Iris pigment epithelial cell (primary cell): ENCODE measurements at places on chromosomes 2 and 18.

DNA sequence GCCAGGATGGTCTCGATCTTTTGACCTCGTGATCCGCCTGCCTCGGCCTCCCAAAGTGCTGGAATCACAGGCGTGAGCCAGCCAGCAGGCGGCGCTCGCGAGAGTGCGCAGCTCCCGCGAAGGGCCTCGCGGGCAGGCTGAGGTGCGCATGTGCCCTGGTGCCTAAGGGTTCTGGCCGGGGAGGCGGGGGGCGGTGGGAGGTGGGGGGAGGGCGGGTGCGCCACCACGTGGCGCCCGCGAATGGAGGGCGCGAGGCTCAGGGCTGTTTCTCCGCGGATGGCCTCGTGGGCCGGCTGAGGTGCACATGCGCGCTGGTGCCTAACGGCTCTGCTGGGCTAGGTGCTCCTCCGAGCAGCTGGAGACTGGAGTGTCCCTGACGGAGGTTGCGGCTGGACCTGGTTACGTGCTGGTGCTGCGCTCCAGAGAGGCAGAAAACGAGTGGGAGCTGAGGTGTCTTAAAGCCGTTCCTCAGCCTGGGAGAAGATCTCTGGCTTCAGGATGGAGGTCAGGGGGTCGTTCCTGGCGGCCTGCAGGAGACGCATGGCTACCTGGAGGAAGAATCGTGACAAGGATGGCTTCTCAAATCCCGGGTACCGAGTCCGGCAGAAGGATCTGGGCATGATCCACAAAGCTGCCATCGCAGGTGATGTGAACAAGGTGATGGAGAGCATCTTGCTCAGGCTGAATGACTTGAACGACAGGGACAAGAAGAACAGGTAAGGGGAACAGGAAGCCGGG is at the start of gene ANKRD62:
Gene ANKRD62, plus strand, starts transcription at position 324 of the 738 bp plus-strand sequence. Its CDS starts 175 bp downstream, at position 499.
- DNase-seq, result no peak

DNA sequence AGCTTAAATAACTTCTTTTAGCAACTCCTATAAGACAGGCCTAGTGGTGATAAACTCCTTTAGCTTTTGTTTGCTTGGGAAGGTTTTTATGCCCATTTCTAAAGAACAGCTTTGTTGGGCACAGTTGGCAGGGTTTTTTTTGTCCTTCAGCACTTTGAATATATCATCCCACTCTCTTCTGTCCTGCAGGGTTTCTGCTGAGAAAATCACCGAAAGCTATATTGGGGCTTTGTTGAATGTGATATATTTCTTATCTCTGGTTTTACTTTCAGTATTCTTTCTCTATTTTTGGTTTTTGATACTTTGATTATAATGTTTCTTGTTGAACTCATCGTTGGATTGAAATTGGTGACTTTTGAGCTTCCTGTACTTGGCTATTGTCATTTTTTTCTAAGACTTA is 372.8 kb upstream of the ZC3H15 start:
- DNase-seq, result no peak

- no peak for DNase-seq
These were observed 101.8 kb downstream of the ASAP2 start for GRCh38 chr2:9308186-9308955.

DNA sequence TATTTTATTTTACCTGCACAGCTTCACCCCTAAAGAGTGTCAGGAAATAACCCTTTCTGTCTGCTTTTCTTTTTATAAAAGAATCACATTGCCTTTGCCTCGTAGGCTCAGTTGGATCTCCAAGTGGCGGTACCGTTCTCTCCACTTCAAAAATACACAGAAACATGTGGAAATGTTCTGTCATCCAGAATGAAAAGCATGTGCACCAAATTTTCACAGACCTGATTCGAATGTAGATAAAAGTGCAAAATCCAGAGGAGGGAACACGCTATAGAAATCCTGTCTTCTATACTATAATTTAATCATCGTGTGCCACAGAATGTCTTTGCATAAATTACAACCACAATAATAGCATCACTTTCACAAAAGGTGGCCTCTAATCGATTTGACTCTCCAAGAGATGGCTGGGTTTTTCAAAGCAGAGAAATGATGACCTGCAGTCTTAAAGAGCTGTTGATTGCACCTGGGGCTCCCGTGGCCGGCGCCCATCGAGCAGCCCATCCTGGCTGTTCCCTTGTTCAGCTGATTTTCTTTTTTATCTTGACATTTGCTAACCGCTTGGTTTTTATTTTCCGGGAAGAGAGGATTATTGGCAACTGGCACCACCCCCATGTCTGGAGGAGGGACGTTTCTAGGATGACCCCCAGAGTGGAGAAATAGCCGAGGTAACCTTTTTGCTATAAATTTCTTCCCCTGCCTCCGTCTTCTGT is 290.2 kb downstream of the SOX11 start:
- DNase-seq, result no peak

DNA sequence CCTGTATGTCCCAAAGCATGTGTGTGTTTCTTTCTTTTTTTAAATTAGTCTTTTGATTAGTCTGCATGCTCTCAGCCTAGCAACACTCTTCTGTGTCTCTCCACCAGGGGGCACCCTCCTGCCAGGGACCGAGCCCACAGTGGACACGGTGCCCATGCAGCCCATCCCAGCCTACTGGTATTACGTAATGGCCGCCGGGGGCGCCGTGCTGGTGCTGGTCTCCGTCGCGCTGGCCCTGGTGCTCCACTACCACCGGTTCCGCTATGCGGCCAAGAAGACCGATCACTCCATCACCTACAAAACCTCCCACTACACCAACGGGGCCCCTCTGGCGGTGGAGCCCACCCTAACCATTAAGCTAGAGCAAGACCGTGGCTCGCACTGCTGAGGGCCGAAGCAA is 93.8 kb downstream of the NRP2 start:
- DNase-seq, result peak; percentile 52

DNA sequence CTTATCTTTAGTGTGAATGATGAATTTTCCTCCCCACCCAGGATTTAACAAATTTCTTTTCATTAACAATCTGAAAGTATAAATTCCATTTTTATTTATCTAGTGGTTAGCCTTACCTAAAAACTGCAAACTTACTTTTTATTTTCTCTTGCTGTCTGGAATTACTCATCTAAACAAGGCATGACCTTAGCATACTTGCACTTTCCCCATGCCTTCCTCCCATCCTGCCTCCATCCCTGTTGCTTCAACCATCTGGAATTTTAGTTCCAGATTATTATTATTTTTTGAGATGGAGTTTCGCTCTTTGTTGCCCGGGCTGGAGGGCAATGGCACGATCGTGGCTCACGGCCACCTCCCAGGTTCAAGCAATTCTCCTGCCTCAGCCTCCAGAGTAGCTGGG is 35.6 kb downstream of the GDF7 start:
- DNase-seq, result peak; percentile 66

GRCh38 chr2:71857636-71858035 is 290.0 kb downstream of the CYP26B1 start:
- DNase-seq, result no peak

DNA sequence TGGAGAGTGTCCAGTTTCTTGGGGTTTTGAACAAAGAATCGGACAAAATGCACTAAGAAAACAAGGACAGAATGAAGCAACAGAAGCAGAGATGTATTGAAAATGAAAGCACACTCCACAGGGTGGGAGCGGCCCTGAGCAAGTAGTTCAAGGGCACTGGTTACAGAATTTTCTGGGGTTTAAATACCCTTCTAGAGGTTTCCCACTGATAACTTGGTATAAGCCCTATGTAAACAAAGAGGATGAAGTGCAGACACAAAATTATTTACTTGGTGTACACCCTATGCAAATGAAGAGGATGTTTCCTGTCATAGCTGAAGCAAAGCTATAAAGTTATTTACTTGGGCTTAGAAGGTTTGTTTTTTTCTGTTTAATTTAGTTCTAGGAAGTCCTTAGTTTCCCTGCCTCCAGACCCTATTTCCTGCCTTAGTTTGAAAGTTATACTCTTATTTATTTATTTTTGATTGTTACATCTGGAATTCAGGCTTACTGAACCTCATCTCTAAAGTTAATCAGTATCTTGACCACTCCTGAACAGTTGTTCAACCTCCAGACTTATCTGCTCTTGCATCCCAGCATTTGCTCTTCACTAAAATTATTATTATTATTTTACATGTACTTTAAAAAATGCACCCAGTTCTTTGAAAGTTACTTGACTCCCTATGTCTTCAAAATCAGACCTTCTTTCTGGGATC is 193.5 kb downstream of the SPP2 start:
- DNase-seq, result peak; percentile 64

DNA sequence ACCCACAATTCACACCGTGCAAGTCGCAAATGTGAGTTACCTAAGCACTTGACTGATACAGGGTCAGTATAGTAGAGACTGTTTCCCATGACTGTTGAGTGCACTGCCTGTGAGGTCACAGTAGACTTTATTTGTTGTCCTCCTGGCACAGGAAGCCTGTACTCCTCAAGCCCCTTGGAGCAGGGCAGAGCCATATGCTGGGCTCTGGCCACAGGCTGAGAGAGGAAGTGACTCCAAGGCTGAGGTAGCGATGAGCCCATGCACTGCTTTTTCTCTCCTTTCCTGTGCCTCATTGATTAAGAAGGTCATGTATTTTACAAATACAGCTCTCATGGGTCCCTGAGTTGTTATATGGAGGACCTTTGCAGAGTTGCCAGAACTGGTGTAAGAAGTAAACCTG is 287.7 kb downstream of the SRBD1 start:
- no peak for DNase-seq

DNA sequence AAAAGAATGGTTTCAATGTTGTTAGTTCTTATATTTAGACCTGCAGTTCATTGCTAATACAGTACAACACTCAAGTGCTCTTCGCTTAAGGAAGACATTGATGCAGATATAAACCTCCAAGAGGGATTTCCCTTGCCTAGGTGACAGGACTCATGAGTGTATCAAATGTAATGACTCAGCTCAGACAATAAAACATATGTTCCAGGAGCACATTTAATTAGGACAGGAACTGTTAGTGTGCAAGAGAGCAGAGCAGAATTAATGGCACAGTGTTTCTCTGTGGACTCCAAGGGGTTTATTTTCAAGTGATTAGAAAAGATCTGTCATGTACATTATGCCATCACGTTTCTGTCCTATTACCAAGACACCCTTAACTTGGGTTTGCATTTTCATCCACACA is 375.0 kb downstream of the LRRTM4 start:
- DNase-seq, result no peak

- DNase-seq, result no peak
These were observed 14.8 kb upstream of the SLC38A11 start for GRCh38 chr2:164969909-164970690.

DNA sequence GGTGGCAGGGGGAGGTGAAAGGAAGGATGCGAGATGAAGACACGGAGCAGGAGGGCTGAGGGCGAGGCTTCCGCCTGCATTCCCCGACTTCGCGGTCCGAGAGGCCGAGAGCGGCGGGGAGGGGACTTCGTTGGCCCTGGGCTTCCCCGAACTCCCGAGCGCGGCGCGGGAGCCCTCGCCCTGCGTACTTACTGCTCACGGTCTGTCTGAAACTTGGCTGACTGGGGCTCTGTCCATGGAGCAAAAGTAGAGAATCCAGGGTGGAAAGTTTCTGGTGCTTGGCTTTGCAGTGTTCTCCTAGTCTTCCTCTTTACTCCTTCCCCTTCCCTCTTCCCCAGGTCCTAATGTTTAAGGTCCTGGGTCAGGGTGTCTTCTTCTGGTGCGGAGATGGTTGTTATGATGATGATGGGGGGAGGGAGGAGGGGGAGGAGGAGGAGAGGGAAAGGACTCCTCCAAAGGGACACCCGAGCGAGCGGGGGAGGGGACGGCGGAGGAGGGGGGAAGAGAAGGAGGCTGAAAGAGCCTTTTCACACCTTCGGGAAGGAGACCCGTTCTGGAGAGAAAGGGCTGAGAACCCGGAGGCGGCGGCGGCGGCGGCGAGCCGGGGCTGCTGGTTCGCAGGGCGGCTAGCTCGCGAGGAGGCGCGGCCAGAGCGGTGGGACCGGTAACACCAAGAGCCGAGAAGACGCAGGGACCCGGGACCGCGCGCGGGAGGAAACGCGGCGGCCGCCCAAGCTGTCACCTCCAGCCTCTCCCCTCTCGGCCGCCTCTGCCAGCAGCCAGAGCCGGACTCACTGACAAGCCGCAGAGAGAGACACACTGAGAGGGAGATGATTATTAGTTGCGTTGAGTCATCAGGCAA is at the start of gene SATB2:
Gene SATB2, minus strand, starts transcription at position 793 of the 862 bp plus-strand sequence. CDS start 1,902 bp downstream, outside the sequence.
- peak; percentile 58 for DNase-seq

- DNase-seq, result peak; percentile 37
These were observed 138.6 kb upstream of the ZC3H15 start for GRCh38 chr2:186347472-186347871.

- no peak for DNase-seq
These were observed 288.2 kb downstream of the SOCS6 start for GRCh38 chr18:70577023-70577420.

GRCh38 chr2:200483729-200484198 is 26.1 kb downstream of the KCTD18 start:
- peak; percentile 47 for DNase-seq

GRCh38 chr2:158276619-158277471 is 175.2 kb downstream of the UPP2 start:
- no peak for DNase-seq

GRCh38 chr18:48975817-48976649 is 25.3 kb upstream of the SMAD7 start:
- DNase-seq, result peak; percentile 36

DNA sequence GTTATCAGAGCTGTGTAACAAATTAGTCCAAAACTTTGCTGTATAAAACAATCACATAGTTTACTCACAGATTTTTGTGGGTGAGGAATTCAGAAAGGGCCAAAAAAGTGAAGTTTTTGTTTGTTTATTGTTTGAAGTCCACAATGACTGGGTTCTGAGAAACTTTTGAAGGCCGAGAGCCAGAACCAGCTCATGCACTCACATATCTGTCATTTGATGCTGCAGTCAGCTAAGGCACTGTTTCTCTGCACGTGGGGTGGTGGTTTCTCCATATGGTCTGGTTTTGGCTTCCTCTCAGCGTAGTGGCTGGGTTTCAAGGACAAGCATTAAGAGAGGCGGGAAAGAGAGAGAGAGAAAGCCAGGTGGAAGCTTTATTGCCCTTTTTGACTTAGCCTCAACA is 131.8 kb downstream of the TWIST2 start:
- peak; percentile 15 for DNase-seq

DNA sequence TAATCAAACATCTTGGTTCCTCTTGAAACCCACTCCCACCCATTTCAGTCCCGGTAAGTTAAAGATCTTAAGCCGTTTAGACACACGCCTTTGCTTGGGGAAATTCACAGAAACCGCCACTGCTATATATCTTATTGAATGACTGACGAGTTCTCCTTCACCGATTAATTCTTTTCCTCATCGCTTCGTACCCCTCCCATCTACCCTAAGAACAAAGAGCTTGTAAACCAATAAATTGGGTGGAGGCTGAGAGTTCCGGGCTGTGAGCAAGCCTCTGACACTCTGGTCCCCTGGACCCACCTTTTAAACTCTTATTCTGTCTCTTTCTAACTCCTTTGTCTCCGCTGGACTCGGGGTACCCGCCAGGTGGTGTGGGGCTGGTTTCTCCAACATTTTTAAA is 30.6 kb downstream of the TMEM131 start:
- DNase-seq, result no peak

GRCh38 chr2:233691443-233692433 is 952 bp upstream of the UGT1A6 start:
- DNase-seq, result no peak

- DNase-seq, result no peak
These were observed 46.5 kb downstream of the TWIST2 start for GRCh38 chr2:238894226-238894949.
